ENCODE measurements at places on chromosomes 2 and 18.

DNA sequence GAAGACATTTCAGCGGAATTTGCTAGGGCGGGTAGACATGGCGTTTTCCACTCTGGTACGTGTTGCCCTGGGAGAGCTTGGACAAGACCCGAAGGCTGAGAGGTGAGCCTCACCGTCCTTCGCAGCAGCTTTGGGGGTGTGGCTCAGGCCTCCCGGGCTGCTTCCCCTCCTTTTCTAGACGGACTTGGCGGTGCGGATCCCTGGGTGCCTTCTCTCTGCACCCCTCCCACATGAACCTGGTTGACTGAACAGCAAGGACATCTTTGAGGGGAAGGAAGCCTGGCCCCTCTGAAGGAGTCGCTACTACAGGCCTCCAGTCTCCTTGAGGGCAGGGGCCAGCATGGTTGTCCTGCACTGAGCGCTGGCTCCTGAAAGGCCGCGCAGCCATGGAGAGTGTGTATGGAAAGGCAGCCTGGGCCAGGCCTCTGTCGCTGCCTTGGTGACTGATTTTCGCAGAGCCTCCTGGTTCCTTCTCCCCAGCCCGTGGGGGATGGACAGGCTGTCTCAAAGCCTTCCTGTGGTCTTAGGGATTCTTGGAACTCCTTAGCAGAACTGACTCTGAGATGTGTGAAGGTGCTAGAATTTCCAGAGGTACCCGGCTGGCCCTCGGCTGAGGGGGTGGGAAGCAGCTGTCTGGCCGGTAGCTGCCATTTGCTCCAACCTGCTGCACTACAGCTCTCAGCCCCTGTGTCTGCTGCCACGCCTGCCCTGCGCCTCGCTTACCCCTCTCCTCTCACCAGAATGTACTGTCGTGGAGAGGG is 9.9 kb downstream of the CNNM4 start:
- H3K27me3 ChIP-seq: no peaks in the 10 kb centered on the region
- peaks cover 35% of the 10 kb centered on the region for H3K4me1 ChIP-seq
- H3K36me3 ChIP-seq: no peaks in the 10 kb centered on the region
- H3K4me3 ChIP-seq: no peak overlapping the region

GRCh38 chr18:23772327-23773024 is 83.2 kb downstream of the LAMA3 start:
- H3K4me1 ChIP-seq: no peaks in the 10 kb centered on the region
- no peak overlapping the region for H3K27ac ChIP-seq
- no peaks in the 10 kb centered on the region for H3K36me3 ChIP-seq
- DNase-seq: no peak
- H3K4me3 ChIP-seq: no peak overlapping the region
- H3K27me3 ChIP-seq: no peaks in the 10 kb centered on the region

GRCh38 chr2:123732563-123732962 is 292.5 kb upstream of the CNTNAP5 start:
- H3K27ac ChIP-seq: no peak overlapping the region
- no peaks in the 10 kb centered on the region for H3K4me1 ChIP-seq
- H3K36me3 ChIP-seq: no peaks in the 10 kb centered on the region
- no peaks in the 10 kb centered on the region for H3K27me3 ChIP-seq
- no peak overlapping the region for H3K4me3 ChIP-seq

GRCh38 chr18:43744960-43745745 is 467.9 kb upstream of the SYT4 start:
- H3K27ac ChIP-seq: no peak overlapping the region
- H3K4me1 ChIP-seq: no peaks in the 10 kb centered on the region
- no peaks in the 10 kb centered on the region for H3K27me3 ChIP-seq
- no peaks in the 10 kb centered on the region for H3K36me3 ChIP-seq

- H3K36me3 ChIP-seq: no peaks in the 10 kb centered on the region
- H3K27me3 ChIP-seq: no peaks in the 10 kb centered on the region
- H3K27ac ChIP-seq: no peak overlapping the region
These were observed 27.5 kb downstream of the TRPM8 start for GRCh38 chr2:233944722-233945121.

DNA sequence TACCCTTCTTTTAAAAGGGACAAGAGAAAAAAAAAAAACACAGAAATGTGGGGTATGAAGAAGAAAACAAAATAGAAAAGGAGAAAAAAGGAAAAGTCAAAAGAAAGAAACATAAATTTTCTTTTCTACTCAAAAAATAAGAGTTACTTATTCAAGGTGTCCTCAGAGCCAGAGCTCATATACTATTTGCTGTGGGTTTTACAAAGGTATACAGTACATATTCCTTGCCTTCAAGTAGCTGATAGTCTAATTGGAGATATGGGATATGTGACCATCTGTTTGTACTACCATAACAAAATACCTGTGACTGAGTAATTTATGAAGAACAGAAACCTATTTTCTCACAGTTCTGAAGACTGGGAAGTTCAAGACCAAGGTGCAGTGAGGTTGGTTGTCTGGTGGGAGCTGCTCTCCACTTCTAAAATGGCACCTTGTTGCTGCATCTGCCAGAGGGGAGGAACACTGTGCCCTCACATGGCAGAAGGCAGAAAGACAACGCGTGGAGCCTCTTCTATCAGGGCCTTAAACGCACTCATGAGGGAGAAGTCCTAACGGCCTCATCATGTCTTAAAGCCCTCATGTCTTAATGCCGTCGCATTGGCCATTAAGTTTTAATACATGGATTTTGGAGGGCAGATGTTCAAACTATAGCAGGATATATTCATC is 33.9 kb downstream of the NBAS start:
- H3K36me3 ChIP-seq: peaks cover 43% of the 10 kb centered on the region
- H3K4me3 ChIP-seq: no peak overlapping the region
- H3K27me3 ChIP-seq: no peaks in the 10 kb centered on the region
- no peak overlapping the region for H3K27ac ChIP-seq
- no peaks in the 10 kb centered on the region for H3K4me1 ChIP-seq

GRCh38 chr2:29455200-29455860 is 340.1 kb downstream of the CLIP4 start:
- H3K4me1 ChIP-seq: no peaks in the 10 kb centered on the region
- no peak for DNase-seq
- no peak overlapping the region for H3K27ac ChIP-seq
- no peaks in the 10 kb centered on the region for H3K27me3 ChIP-seq
- no peaks in the 10 kb centered on the region for H3K36me3 ChIP-seq

- no peak overlapping the region for H3K27ac ChIP-seq
- DNase-seq: no peak
- H3K4me3 ChIP-seq: no peak overlapping the region
- no peaks in the 10 kb centered on the region for H3K36me3 ChIP-seq
These were observed 141.5 kb upstream of the FIGN start for GRCh38 chr2:163877316-163877715.

DNA sequence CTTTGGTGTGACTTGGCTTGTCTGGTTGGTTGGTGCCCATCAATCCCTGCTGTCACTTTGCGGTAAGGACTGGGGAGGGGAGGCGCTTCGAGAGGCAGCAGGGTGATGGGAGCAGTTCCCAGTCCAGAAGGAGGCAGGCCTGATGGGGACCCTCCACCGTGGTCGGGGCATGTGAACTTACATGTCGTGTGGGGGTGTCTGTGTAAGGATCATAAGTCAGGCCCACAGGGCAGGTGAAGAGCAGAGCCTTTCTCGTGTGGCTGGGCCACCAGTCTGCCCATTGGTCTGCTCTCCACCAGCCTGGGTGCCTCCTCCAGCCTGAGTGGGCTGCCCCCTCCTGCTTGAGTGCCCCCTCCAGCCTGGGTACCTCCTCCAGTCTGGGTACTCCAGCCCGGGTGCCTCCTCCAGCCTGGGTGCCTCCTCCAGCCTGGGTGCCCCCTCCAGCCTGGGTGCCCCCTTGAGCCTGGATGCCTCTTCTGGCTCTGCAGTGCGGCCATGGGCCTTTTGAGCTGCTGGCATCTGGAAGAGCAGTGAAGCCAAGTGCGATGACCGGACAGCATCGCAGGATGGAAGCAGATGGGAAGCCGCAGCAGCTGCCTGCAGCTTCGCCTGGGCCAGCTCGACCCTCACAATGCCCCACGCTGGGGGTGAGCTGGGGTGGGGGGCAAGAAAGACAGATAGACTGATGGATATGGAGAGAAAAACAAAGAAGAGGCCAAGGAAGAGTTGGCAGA is 25.0 kb downstream of the ATOH8 start:
- H3K4me3 ChIP-seq: no peak overlapping the region
- no peak overlapping the region for H3K27ac ChIP-seq
- peaks cover 59% of the 10 kb centered on the region for H3K36me3 ChIP-seq
- DNase-seq: no peak

GRCh38 chr18:51137026-51137729 is 60.3 kb downstream of the MEX3C start:
- DNase-seq: no peak
- H3K4me3 ChIP-seq: no peak overlapping the region
- no peaks in the 10 kb centered on the region for H3K36me3 ChIP-seq
- no peaks in the 10 kb centered on the region for H3K27me3 ChIP-seq
- H3K4me1 ChIP-seq: no peaks in the 10 kb centered on the region

DNA sequence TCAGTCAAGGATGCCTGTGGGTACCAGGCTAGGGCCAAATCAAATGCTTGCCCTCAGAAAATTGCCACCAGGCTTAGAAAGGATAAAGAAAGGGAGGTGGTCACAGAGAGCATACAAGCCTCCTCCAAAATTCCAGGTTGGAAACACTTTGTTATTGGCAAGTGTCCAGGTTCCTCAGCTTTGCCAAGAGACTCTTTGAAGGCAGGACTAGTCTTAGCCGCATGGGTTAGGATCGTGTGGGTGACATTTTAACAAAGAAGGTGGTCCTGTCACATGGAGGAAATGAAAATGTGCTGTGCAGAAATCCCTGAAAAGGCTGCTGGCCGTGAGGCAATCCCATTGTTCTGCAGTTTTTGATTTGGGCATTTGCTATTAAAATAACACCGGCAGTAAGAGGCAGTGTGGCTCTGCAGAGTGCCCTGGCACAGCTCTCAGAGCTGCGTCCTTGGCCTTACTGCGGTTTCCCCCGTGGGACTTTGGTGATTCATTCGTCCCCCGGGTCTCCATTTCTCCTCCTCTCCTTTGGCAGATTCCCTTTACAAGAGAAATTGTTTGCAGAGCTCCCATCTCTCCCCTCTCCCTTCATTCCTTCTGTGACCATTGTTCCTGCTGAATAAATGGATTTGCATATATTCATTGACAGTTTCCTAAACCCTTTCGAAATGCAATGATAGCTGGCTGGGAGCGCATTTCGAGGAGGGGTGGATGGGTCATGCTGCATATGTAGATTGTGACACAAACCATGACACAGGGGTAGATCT is 187.3 kb downstream of the VAPA start:
- H3K4me1 ChIP-seq: peaks cover 12% of the 10 kb centered on the region
- no peak overlapping the region for H3K27ac ChIP-seq
- no peaks in the 10 kb centered on the region for H3K27me3 ChIP-seq
- H3K4me3 ChIP-seq: no peak overlapping the region
- no peak for DNase-seq
- H3K36me3 ChIP-seq: no peaks in the 10 kb centered on the region

- H3K27me3 ChIP-seq: no peaks in the 10 kb centered on the region
- H3K27ac ChIP-seq: no peak overlapping the region
- no peak overlapping the region for H3K4me3 ChIP-seq
- no peak for DNase-seq
These were observed 90.4 kb downstream of the CERKL start for GRCh38 chr2:181566334-181567032.

GRCh38 chr2:47402555-47402804 is 476 bp upstream of the MSH2 start:
- peaks cover 17% of the 10 kb centered on the region for H3K4me1 ChIP-seq
- H3K36me3 ChIP-seq: no peaks in the 10 kb centered on the region
- peak overlapping the region; percentile 100 for H3K4me3 ChIP-seq
- peak overlapping the region; percentile 80 for H3K27ac ChIP-seq
- no peak for DNase-seq

DNA sequence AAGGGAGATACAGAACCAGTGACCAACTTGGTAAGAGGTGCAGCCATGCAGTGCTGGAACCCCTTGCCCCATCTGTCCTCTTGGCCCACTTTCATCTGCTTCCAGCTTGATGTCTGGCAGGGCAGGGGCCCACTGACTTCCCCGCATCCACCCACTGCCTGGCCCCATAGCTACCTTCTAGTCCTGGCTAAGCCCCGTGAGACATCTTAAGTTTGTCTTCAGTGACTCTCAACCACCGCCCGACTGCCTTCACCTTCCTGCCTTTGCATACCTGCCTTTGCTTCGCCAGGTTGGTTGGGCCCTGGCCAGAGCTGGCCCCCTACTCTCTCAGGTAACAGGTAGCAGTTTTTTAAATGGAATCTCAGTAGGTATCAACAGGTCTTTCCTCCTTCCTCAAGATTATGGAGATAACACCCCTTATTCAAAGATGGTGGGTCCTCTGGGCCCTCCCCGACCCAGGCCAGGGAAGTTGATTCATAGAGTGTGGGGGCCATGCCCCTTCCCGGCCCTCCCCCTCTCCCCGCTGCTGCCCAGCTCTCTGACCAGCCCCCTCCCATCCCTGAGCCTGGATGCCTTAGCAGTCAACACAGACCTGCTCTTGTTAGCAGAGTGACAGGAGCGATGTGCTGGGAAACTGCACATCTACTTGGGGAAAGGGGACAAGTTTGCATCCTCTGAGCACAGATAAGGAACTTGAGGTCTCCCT is 2.8 kb downstream of the ARID5A start:
- H3K27me3 ChIP-seq: no peaks in the 10 kb centered on the region
- peaks cover 29% of the 10 kb centered on the region for H3K36me3 ChIP-seq
- peak overlapping the region; percentile 99 for H3K27ac ChIP-seq
- H3K4me3 ChIP-seq: peak overlapping the region; percentile 95
- peaks cover 64% of the 10 kb centered on the region for H3K4me1 ChIP-seq
- DNase-seq: no peak

- DNase-seq: no peak
- H3K27ac ChIP-seq: no peak overlapping the region
- no peaks in the 10 kb centered on the region for H3K27me3 ChIP-seq
- no peaks in the 10 kb centered on the region for H3K36me3 ChIP-seq
- H3K4me3 ChIP-seq: no peak overlapping the region
- H3K4me1 ChIP-seq: no peaks in the 10 kb centered on the region
These were observed 101.5 kb downstream of the SCG2 start for GRCh38 chr2:223500709-223501108.

DNA sequence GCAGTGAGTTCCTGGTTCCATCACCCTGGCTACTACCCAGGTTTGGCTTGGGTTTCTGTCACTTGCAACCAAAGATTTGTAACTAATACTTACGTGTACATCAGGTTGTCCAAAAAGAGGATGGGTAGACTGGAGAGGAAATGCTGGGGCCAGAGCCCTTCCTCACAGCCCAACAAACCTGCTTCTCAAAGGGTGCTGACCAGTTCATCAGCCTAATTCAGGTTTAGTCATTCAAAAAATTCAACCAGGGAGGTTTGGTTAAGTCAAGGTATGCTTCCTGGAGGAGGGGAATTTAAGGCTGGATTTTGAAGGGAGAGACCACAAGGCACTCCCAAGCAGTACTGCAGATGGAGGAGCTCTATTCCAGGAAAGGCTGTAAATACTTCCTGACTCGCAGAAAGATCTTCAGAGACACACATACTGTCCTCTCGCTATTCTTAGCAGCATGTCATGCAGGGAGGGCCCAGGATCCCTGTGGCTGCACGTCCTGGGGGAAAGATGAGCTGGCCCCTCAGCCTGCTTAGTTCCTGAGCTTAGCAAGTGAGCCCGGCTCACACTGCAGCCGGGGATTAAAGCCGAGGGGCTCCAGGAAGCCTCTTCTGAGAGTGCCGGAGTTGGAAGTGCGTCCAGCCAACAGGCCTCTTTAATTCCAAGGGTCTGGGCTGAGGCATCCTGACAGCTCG is 40.0 kb upstream of the BIN1 start:
- no peaks in the 10 kb centered on the region for H3K36me3 ChIP-seq
- DNase-seq: no peak
- no peak overlapping the region for H3K27ac ChIP-seq
- H3K27me3 ChIP-seq: no peaks in the 10 kb centered on the region

GRCh38 chr18:26867471-26867870 is 2.0 kb upstream of the AQP4 start:
- no peak for DNase-seq
- peaks cover 16% of the 10 kb centered on the region for H3K27me3 ChIP-seq
- H3K4me3 ChIP-seq: no peak overlapping the region
- H3K4me1 ChIP-seq: peaks cover 11% of the 10 kb centered on the region
- H3K36me3 ChIP-seq: no peaks in the 10 kb centered on the region

- peaks cover 3% of the 10 kb centered on the region for H3K36me3 ChIP-seq
- no peak for DNase-seq
- no peak overlapping the region for H3K4me3 ChIP-seq
- H3K27me3 ChIP-seq: no peaks in the 10 kb centered on the region
These were observed 77.5 kb downstream of the NCK2 start for GRCh38 chr2:105822186-105822585.
